ENCODE measurements at places on chromosomes 2 and 18.

- no peak for DNase-seq
Measured at GRCh38 chr2:136182315-136182714, 64.4 kb upstream of the CXCR4 start.

- DNase-seq, result no peak
Measured at GRCh38 chr2:148525130-148525529, 119.4 kb upstream of the EPC2 start.

DNA sequence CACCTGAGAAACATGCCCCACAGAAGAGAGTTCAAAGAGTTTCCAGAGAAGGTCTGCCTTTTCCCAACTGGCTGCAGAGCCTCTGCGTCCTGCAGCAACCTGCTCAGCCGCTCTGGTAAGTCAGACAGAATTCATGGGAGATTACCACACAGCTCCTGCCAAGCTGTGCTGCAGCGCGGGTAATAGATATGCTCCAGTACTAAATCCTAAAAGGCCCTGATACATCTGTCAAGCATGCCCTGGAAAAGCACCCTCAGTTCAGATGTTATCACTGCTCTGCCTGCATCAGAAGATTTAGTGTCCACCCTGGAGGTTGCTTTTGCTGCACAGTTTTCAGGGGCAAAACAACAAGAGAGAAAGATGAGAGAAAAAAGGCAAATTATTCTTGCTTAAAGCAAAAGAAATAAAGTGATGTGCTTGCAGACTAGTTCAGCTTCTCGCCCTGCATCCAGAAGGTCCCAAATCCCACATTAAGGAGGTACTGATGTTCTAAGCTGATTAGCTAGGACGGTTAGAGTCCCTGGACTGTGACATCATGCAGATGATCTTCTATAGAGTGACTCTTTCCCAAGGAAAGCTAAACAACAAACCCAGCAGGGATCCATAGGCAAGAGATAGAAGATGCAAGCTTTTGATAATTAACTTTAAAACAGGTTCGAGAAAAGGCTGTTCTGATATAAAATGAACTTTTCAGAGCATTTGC, 488.6 kb downstream of the BCL11A start:
- DNase-seq, result no peak

- DNase-seq, result no peak
Measured at GRCh38 chr2:44947028-44947375, 5.5 kb downstream of the SIX3 start.

DNA sequence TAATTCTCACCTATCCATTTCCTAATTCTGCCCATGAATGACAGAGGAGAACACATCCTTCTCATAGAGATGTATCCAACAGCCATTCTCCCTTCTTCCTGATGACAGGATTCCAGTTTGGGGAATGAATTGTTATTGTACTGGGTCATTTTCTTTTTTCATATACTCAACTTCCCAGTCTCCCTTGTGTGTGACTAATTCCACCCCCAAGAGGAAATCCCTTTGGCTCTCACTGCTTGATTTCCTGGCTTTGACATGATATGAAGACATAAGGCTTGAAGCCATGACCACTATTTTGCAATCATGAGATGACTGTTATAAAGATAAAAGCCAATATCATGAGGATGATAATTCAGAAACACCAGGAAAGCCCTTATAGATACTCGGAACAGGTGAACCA, 384.7 kb upstream of the ACVR2A start:
- DNase-seq, result no peak

DNA sequence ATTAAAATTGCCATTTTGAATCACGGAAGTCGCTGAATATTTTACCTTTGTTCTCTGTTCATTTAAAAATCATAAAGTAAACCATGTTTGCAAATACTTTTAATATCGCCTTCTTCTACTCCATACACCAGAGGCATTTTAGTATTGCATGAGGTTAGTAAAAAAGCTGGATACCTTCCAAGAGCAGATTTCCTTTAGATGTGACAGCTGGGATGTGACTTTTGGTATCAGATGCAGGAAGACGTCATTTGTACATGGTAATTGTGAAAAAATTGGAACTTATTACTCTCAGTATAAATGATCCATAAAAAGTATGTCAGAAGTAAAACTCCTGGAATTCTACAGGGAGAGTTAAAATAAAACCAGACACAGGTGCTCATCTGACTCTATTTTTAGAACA, 89.5 kb downstream of the SLC4A10 start:
- DNase-seq, result no peak

DNA sequence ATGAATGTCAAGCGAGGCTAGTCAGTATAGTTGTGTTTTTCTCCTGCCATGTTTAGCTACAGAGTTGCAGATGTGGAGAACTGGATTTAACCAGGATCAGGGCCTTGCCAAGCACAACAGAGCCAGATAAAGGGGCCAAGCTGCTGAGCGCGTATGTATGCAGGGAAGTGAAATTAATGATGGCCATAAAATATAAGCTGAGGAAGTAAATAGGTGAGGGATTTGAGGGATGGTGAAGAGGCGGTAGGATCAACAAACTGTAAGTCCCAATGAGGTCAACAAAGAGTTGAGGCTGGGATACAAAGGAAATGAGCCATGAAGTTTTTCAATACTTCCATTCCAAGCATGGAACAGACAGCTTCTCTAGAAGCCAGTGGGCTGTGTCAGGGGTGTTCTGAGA, 10.6 kb downstream of the LRP2 start:
- DNase-seq, result no peak

DNA sequence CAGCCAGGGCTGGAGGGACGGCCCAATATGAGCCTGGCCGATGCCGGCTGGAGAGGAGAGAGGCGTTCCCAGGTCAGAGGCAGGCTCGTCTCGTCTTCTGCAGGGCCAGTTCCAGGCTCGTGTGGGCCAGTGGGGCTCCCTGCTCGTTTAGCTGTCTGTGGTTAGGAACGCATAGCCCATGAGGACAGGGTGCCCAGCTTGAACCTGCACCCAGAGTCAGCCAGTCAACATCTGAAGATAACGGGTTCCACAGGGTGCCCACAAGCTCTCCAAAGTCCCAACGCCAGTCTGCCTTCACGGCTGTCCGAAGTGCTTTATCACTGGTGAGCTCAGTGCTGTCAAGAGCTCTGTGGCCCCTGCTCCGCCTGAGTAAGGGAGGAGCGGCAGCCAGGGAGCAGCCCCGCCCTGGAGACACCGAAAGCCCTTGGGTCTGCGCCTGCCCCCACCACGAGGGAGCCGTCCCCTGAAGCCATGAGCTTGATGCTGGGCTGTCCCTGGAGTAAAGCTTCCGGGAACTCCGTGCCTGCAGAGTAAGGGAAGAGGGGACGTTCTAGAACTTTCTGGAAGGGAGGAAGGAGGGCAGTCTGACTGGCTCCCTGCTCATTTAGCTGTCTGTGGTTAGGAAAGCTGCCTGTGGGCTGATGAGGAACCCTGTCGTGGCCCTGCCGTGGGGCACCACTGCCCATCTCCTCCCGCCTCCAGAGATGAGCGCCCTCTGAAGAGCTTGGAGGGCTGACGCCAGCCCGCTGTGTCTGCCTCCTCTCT, 2.7 kb upstream of the HSBP1L1 start:
- no peak for DNase-seq

- DNase-seq, result no peak
Measured at GRCh38 chr18:10748641-10749040, 222.8 kb downstream of the NAPG start.

DNA sequence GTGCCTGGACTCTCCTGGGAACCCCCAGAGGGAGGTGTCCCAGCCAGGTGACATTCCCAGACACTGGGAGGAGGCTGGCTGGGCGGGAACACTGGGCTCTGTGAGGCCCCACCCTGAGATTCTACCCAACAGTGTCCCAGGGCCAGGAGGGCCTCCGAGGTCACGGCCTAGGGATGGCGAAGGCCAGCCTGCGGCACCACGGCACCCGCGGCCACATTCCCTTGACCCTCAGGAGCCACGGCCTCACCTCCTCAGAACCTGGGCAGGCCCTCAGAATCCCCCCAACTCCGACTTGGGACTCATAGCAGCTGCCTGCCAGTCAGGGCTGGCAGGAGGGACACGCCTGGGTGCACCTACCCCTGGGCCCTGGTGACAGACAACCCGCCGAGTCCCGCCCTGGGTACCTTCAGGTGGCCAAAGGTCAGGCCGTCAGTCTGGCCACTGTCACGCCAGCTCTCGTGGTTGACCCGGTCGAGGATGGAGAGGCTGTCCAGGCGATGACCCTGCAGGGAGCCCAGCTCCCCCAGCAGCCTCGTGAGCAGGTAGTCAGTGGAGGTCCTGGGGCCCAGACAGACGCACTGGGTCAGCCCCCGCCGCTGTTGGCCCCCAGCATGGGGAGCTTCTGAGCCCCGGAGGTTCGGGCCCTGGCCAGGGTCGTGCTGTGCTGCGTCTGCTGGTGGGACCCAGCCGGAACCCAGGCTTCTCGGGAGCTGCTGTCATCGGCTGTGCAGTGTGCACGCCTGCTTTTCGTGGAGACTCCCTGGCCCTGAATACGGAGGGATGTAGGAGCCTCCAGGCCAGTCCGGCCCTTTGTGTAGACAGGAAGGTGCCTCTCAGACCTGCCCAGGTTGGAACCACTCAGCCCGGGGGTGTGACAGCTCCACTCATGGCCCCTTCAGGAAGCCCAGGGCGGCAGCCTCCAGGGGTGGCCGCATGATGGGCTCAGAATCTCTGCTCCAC, 6.1 kb downstream of the MAB21L4 start:
- no peak for DNase-seq

DNA sequence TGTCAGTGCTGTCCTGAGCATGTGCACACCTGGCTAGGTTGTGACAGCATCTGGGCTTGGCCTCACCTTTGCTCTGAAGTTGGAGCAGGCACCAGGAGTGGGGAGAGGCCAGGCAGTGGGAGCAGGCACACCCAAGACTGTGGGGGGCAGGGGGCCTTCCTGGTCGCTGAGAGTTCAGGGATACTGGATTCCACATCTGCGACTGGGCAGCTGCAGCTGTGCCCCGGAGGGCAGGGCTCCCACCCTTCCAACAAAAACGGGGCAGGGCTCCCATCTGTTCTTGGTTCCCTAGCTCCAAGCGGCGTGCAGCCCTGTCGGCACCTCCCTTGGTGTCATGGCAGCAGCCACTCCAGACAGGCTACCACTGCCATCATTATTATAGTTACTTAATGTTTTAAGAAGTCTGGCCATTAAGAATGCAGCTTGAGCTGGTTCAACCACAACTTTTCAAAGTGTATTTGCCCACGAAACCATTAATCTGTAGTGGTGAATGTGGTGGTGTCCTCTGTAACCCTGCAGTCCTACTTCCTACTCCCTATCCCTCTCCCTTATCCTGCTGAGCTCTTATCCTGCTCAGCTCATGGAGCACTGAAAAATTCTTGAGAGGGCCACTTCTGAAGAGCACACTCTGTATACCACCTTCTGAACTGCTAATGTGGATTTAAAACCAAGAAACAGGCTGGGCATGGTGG, 48.0 kb upstream of the RAB1A start:
- DNase-seq, result no peak

GRCh38 chr2:240598311-240598911, 11.9 kb downstream of the CAPN10 start:
- no peak for DNase-seq

- DNase-seq, result no peak
Measured at GRCh38 chr18:57131782-57132181, 15.1 kb upstream of the BOD1L2 start.
